ENCODE measurements at places on chromosomes 11 and 22.

GRCh38 chr11:102599642-102600261 is 25.4 kb downstream of the MMP20 start:
- no peak for DNase-seq

DNA sequence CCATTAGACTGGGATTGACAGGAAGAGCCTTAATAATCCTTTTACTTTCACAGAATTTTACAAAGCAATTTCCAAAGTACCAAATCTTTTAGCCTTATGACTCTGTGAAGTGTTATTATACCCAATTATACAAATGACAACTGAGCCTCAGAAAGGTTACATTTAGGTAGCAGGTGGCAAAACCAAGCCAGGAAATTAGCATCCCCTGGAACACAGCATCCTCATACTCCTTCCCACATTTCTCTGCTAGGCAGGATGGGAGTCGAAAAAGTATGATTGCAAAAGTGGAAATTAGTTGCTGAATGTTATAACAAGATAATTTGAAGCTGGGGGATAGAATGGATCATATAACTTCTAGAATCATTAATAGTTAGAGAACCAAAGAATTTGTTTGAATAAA is 359.7 kb upstream of the PDGFD start:
- no peak for DNase-seq

DNA sequence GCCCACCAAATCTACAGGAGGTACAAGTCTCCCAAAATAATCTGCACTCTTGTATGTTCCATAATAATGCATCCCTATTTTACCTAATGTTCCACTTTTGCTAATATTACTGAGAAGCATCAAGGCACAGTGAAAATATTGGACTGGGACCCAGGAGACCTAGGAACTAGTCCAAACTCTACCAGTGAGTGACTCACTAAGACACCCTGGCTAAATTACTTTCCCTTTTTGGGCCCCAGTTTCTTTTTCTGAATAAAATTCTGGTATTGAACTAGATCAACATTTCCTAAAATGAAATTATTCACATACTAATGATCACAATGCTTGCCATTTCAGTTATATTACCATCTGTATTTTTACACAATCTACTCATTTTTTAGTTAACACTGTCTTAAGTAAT is 19.6 kb downstream of the THAP12 start:
- no peak for DNase-seq

GRCh38 chr11:42631220-42631843 is 680.5 kb upstream of the API5 start:
- DNase-seq, result no peak

DNA sequence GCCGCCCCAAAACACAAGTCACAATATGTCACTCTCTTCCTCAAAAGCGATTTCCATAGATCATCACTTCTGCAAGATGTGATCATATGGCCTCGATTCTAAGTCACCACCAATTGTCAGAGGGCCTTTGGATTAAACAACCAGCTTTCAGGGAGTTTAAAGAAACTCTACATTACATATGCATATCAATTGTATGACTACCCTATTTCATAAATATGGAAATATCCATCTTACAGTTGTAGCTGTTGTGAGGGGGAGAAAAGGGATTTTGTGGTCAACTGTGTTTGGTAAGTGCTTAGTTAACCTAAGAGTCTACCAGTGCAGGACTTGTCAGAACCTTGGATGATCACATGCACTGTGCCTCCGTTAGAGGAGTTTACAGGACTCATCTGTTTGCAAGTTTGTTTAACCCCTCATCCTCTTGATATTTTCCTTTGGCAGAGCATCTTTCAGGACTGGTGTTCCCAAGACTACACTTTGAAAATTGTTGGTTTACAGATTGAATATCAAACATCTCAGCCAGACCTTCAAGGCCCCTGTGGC is 99.9 kb downstream of the CHST1 start:
- DNase-seq, result no peak

DNA sequence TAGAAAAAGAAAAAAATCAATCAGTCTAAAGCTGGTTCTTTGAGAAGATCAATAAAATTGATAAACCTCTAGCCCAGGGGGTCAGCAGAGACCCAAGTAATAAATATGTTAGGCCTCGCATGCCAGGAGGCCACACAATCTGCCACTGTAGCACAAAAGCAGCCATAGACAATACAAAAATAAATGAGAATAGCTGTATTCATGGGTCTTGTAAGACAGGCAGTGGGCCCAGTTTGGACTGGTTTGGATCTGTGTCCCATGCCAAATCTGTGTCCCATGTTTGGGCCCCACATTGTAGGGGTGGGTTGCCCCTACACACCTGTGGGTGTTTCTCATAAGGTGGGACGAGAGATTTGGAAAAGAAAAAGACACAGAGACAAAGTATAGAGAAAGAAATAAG is 6.6 kb upstream of the PLAAT4 start:
- no peak for DNase-seq

- DNase-seq, result no peak
These were observed 19.5 kb upstream of the RASSF10 start for GRCh38 chr11:12989428-12990161.

GRCh38 chr11:61776561-61777075 is 15.8 kb downstream of the TMEM258 start:
- peak; percentile 39 for DNase-seq

DNA sequence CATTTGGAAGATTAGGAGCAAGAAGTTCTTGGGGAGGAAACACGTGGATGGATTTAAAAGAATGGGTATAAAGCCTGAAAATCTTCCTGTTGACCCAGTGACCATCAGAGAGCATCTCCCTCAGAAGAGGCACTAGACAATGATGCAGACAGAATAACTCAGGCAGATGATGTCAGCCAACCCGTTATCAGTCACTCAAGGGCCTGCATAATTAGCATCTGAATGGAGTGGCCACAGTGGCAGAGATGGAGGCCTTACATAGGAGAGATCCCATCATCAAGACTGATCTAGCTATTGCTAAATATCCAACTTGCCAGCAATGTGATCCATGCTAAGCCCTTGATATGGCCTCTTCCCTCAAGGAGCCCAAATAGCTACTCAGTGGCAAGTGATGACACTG is 70.7 kb upstream of the CD82 start:
- DNase-seq, result no peak

DNA sequence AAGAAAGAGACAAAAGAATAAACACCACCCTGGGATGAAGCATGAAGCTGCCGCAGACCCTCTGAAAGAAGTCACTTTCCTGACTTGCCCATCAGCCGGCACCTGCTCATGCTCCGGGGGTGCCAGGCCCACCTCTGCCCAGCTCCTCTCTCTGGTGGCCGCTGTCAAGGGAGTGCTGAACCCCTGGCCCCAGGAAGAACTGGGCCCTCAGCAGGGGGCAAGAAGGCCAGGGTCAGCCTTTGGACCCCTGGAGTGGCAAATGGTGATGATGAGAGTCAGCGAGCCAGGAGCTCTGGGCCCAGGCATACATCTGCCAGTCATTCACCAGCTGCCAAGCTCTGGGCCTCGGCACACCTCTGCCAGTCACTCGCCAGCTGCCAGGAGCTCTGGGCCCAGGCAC is 17.4 kb downstream of the TTLL8 start:
- DNase-seq, result no peak

GRCh38 chr22:25637672-25638071 is 73.2 kb downstream of the GRK3 start:
- DNase-seq, result no peak

GRCh38 chr11:2137202-2138067 is 1.8 kb downstream of the IGF2 start:
- DNase-seq, result no peak

DNA sequence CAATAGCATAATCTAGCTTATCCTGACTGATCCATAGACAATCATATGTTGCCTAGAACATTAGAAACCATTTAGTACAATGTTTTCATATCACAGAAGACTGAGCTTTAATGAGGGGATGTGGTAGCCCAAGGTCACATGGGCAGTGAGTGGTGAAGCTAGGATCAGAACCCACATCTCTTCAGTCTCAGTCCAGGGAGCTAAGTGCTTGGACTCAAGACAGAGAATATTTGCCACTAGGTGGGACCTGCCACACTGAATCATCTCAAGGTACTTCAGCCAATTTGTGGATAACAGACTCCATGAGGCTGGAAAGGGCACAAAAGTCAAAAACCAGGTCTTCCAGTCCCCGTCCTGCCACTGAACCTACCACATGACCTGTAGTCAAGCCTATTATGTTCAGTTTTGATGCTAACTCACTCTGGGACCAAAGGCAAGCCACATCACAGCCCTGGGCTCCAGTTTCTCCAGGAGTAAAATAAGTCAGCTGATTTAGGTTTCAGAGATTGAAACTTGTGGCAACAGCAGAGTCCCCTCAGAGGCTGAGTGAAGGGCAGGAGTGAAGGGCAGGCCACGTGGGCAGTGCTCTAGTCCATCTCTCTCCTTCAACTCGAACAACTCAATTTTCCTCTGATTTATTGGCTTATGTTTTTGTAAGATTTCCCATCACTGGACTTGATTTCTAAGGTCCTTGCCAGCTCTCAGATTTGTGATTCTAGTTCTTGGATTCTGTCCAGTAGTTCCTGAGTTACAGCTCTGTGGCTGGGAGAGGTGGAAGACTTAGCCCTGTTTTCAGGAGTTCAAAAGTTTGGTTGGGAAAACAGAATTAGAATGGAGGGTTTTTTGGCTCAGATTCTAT is 84.6 kb upstream of the PHOX2A start:
- no peak for DNase-seq

DNA sequence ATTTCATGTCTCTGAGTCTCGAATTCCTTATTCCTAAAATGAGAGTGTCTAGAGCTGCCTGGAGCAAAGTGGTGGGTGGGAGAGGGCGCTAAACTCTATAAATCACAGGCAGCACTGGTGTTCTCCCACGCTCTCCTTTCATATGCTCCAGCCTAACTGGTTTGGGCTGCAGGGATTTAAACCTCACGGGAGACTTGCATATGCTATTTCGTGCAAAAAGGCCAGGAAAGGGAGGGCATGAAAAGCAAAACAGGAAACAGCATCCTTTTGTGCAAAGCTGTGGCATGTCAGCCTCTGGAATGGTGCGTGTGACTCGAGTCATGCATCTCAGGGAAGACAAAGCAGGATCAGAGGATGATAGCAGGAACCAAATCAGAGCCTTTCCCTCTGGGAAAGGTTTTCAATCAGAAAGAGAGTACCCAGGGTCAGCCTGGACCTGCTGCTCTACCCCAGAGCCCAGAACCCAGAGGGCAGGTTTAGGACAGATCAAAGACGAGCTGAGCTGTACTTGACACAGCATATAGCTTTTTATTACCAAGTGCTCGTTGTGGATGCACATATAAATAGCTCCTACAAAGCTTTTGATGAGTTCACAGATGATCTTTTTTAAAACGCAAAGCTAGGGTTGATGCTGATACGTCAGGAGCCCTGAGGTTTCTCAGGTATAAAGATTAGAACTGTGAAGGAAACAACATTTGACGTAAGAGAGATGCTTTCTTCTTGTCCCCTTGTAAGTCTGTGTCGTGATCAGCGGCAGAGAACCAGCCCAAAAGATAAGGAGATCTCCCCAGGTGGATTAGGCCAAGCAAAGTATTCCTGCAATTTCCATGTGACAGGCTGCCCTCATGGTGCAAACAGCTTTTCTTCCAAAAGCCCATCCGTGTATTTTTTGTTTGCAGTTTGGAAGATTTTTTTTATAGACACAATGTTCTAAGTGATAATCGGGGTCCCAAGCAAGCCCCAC is 46.2 kb upstream of the YWHAH start:
- DNase-seq, result no peak

DNA sequence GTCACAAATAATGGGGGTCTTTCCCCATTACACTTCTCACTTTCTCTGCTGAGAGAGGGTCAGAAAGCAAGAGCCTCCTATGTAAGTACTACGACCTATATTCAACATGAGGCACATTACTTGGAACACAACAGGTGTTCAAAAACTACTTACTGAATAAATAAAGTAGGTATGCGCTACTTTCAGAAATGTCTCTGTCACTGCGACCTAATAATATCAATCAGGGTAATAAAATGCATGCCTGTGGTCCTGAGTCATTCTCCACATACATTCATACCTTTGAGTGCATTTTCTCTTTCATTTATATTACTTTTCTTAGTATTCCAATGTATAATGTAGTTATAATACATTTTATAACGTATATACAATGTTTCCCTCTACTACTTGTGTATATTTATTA is 838.9 kb downstream of the DLG2 start:
- no peak for DNase-seq

DNA sequence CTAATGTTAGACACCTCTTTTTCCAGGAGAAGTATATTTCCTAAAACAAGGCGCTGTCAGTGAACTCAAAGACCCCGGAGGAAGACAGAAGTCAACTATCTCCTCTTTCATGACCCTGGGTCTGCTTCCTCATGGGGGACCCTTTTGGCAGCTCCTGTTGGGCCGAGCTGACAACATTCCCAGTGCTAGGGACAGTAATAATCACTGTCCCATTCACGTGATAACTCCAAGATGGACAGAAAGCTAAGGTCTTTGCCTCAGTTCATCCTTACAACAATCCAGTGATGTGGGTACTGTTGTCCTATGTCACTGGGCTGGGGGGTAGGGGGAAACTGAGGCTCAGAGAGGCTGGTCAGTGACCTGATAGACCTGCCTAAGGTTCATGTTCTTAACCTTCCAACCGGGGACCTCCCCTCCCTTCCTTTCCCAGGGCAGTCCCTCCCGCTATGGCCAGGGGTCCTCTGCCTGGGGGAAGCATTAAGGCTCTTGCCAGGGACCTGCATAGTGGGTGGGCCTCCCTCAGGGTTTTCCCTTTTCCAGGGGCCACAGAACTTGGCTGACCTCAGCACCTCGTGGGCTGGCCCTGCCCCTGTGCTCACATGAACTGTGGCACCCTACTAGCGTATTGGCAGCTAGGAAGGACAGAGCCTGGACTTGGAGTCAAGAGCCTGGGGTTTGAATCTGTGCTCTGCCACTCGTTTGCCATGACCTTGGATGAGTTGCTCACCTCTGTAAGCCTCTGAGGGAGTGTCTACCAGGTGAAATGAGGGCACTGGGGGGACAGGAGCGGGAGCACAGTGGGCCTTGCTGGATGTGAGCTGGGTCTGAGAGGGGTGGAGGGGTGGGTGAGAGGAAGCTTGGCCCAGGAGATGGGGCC is 53.6 kb downstream of the LRRC32 start:
- no peak for DNase-seq

GRCh38 chr11:3146612-3147256 is 18.4 kb downstream of the OSBPL5 start:
- DNase-seq, result no peak

DNA sequence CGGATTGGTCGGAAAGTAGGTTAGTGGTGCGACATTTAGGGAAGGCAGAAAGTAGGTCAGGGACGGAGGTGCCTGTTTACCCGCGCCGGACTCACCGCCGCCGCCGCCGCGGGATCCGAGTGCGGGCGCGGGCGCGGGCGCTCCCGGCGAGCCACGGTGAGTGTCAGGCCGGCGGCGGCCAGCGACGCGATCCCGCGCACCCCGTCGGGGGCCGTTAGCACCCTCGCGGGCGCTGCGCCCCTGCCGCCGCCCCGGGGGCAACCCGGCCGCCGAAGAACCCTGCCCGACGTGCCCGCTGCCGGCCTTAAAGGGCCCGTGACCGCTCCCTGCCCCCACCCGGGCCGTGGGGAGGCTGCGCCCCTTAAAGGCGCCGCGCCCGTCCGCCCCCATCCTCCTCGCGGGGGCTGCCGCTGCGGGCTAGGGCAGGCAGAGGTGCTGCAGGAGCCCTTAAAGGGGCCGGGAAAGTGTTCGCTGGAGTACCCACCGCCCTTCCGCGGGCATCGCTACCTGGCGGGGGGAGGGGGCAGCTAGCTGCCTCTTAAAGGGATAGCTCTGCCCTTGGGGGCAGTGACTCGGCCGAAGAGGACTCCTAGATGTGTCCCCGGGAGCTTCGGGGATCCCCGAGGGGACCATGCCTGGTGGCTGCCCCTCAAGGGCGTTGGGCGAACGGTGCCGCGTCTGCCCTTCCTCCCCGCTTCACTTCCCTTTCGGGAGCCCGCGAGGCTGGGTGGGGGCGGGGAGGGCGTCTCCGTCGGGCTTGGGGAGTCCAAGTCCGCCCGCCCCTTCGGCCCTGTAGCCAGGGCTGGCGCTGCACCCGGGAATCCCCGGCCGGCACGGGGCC is at the start of gene BMAL1:
BMAL1 (plus strand) TSS at position 23 of the 841 bp plus-strand sequence. CDS start 76,519 bp downstream, outside the sequence.
- peak; percentile 47 for DNase-seq
